Cardiac septum (tissue), 1 donor: ENCODE measurements at places on chromosomes 12 and 14. TPM values are rescaled to one million over a fixed set of nuclear protein-coding genes. Genes with fewer than 3 reads are reported as not detected.

- no peak for DNase-seq
These were observed 35.7 kb downstream of the KIF26A start for GRCh38 chr14:104174051-104174450.

DNA sequence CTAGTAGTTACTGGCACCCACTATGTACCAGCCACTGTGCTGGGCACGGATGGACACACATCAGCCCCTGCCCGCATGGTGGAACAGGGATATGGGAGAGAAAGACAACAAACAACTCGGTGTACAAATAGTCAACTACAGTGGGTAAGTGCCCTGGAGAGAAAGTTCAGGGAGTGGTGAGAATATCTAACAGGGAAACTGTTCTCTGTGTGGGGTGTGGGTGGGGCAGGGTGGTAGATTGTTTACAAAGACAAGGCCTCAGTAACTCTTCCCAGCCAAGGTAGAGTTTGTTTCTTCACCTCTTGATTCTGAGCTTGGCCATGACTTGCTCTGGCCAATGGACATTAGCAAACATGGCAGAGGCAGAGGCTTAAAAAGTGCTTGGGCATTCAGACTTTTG lies 12.9 kb upstream of the CLMN start:
- no peak for DNase-seq

- DNase-seq, result peak; percentile 85
These were observed 9.1 kb upstream of the GLT1D1 start for GRCh38 chr12:128844031-128844635.

GRCh38 chr12:47397664-47398281 lies 308.1 kb downstream of the RPAP3 start:
- DNase-seq, result no peak

- no peak for DNase-seq
These were observed 1.8 kb downstream of the TBC1D30 start for GRCh38 chr12:64826234-64826633.

GRCh38 chr12:6631549-6631961 lies 4.2 kb downstream of the LPAR5 start:
- no peak for DNase-seq

The MMP19 gene
- 1.6 TPM for total RNA-seq

The KRT2 gene
- not detected for total RNA-seq
